ENCODE measurements at places on chromosomes 16 and 17.

DNA sequence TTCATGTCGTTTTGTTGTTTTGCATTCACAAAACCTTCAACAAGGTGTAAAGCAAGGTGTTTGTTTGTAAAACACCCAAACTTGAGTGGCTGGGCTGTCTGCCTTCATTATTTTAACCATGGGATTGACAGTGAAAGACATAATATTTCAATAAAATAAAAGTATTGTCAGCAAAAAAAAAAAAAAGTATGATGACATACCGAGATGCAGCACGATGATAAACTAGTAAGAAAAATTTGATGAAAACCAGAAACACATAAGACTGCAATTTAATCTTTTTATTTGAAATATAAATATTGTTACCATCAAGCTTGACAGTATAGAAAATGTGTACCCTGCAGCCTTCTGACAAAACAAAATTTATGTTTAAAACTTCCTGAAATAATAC is 419.3 kb upstream of the DYNLRB2 start:
- no peak for DNase-seq

DNA sequence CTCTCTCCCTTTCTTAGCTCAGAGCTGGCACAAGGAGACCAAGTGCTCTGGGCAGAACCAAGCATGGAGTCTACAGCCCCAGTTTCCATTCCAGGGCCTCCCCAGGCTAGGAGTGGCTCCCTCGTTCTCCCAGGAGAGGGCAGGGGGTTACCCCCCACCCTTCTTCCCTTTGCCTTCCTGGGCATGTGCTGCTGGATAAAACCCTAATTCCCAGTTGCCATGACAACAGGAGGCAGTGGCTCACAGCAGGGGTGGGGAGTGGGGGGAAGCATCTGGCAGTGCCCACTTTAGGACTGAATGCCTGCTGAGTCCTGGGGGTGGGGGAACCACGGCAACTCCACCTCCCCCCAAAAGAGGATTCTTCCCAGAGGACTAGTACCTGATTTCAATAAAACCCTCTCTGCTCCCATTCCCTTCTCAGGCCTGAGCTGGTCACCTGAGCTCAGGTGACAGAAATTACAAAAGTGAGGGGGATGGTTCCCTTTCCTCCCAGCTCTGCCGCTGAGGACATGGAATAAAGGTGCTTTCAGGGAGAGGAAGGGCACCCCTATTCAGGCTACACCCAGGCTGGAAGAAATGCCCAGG is 1.8 kb downstream of the MPP2 start:
- DNase-seq: peak; percentile 53

- DNase-seq: no peak
Observed at GRCh38 chr17:62907961-62908360, 58.1 kb upstream of the TANC2 start.

DNA sequence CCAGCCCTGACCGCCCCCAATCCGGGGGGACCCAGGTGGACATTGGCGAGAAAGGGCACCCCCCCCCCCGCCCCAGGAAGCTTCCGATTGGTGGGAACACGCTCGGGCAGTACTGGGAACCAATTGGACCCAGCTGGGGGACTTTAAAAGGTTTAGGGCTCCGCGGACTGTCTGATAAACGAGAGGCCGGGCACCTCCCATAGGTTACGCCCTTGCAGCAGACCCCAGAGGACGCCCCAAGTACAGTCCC is 245 bp downstream of the TMEM256 start:
- no peak for DNase-seq

GRCh38 chr17:69254187-69254586 is 25.6 kb upstream of the ABCA10 start:
- no peak for DNase-seq

- DNase-seq: no peak
Observed at GRCh38 chr16:87739801-87740200, 26.0 kb downstream of the KLHDC4 start.
